ENCODE measurements at places on chromosomes 7 and 10.

- DNase-seq, result no peak
These were observed 93.1 kb upstream of the HABP2 start for GRCh38 chr10:113459626-113460280.

DNA sequence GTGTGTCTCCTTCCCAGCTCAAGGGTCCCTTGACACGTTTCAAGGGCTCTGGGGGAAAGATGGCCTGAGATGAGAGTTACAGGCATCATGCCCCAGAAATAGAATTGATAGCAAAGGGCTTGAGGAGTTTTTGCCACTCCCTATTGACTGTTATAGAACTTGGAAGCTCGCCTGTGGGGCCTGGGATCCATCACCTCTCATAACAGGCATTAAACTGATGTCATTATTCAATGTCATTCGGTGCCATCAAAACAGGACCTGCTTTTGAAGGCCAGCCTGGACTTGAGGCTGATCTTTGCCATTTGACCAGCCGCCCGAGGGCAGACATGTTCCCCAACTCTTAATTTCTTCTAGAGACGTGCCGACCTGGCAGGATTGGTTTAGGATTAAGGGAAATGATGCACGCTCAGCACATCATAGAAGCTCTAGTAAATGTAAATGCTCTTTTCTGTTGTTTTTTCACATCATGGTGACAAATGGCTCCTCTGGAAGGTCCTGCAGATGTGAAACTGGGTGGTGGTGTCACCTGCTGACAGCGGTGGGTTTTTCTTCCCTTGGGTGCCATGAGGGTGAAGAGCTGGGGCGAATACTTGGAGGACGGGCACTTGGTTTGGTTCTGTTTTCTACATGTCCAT lies 16.7 kb upstream of the KLF6 start:
- DNase-seq, result peak; percentile 77

DNA sequence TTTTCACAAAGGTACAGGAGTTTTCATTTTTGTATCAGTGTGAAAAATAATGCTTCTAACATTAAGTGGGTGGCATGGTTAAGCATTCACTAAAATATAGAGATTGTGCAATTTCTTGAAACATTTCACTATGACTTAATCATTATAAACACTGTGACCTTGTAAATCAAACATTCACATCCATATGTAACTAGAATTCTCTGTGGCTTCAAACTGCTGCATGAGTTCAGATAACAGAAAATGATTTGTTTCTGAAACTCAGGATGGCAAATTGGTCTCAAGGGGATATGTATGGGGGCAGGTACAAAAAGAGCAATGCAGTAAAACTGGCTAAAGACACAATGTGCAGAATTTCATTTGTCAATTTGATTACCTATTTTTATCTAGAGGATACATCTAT lies 3.8 kb downstream of the FAM133B start:
- DNase-seq, result no peak

- DNase-seq, result no peak
These were observed 112.2 kb downstream of the VIM start for GRCh38 chr10:17340144-17340829.

- no peak for DNase-seq
These were observed 15.9 kb upstream of the FAS start for GRCh38 chr10:88974446-88975376.

- no peak for DNase-seq
These were observed 124.5 kb downstream of the PRPF18 start for GRCh38 chr10:13711291-13711690.

DNA sequence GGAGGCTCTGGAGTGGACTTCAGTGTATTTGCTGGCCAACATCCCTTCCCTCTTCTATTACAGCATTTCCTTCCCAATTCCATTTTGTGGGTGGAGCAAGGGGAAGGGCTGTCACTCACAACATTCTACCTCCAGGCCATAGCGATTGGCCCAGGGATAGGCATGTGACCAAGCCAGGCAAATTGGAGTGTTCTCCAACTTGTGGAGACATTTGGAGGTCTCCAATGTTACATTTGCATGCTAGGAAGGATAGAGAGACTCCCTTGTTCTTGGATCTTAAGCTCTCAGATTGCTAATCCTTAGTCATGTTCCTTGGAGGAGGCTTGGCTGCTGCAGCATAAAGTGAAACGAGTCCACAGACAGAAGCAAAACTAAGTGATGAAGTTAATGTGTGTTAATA lies 95.6 kb upstream of the KIF5B start:
- no peak for DNase-seq

GRCh38 chr7:158779061-158780000 lies 50.0 kb downstream of the ESYT2 start:
- DNase-seq, result peak; percentile 43

- no peak for DNase-seq
These were observed 37.9 kb downstream of the DDIT4 start for GRCh38 chr10:72311667-72312066.

- no peak for DNase-seq
These were observed 43.9 kb upstream of the ARHGAP12 start for GRCh38 chr10:31972519-31973041.

DNA sequence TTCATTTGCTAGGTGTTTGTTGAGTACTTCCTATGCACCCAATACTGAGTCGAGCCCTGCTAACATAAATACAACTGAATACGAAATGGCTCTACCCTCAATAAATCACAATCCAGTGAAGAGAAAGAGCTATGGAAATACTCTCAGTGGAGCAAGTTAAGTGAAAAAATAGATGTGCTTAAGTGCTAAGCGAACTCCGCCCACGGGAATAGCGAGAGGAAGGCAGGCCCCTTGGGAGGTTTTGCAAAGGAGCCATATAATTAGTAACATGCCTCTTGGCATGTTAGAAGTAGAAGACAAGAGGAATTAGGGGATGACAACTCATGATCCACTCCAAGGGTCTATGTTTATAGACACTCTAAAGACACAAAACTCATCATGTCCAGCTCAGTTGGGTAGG lies 42.8 kb upstream of the TSPAN33 start:
- DNase-seq, result no peak

GRCh38 chr10:74748468-74749031 lies 77.8 kb upstream of the KAT6B start:
- no peak for DNase-seq

DNA sequence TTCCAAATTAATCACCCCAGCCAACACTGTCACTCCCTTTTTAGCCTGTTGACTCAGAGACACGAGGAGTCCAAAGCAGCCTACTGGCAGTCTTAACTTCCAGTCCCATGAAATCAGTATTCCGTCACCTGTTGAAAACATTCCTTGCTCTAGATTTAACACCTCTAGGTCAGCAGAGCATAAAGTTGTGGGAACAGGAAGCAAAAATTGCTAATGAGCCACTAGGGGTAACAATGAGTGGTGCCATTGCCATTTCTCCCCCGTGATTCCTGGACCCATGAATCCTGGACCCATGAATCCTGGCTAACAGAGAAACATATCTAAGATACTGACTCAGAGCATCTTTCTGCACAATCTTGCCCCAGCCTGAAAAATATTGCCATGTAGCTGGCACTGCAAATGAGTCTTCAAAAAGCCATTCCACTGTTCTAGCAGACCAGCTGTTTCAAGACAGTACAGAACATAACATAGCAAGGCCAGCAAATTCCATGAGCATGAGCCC lies 252.7 kb upstream of the PTER start:
- DNase-seq, result no peak

DNA sequence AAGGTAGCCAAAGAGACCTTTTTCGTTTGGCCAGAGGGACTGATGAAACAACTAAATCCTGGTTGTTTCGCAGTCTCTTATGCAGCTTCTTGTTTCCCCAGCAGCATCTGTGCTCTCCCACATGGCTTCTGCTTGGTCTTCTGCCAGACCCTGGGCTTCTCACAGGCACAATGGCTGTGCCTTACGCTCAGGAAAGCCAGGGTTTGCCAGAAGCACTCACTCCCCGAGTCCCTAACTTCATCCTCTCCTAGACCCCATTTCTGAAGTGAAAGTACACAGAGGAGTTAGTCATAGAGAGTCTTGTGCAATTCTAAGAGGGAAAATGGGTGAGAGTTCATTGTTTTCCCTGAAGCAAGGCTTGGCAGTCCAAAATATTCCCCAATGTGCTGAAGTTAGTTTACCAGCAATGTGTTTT lies 121.7 kb downstream of the EVX1 start:
- DNase-seq, result peak; percentile 73

DNA sequence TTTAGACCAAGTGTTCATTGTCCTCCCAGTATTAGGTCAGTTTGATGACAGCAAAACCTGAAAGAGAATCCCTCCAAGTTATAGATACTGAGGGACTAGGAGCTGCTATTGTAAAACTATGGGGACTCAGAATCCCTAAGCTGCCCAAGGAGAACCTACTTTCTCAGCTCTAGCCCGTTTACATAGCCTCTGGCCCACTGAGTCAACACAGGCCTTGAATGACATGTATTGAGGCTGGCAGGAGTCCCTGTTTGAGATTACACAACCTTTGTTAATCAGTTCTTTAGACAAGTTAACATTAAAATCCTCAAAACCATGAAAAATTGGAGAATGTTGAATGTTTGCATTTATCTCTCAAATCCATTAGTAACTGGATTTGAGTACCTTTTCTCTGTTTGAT lies 1079.0 kb downstream of the KCNMA1 start:
- no peak for DNase-seq

DNA sequence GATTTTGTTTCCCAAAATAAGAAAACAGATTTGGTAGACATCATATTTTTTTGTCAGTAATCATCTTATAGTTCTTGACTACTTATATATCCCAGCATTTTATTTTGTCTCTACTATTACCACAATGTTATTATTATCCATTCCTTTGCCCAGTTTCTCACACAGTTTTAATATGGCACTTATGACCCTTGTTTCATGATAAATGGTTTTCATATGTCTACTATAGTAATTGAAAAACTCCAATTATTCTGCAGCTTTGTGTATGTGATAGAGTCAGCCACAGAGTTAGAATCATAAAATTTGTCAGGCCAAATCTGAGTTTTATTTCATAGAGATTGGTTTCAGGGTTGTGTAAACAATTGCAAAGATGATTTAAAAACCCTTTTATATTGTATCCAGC lies 203.9 kb downstream of the MALRD1 start:
- no peak for DNase-seq

DNA sequence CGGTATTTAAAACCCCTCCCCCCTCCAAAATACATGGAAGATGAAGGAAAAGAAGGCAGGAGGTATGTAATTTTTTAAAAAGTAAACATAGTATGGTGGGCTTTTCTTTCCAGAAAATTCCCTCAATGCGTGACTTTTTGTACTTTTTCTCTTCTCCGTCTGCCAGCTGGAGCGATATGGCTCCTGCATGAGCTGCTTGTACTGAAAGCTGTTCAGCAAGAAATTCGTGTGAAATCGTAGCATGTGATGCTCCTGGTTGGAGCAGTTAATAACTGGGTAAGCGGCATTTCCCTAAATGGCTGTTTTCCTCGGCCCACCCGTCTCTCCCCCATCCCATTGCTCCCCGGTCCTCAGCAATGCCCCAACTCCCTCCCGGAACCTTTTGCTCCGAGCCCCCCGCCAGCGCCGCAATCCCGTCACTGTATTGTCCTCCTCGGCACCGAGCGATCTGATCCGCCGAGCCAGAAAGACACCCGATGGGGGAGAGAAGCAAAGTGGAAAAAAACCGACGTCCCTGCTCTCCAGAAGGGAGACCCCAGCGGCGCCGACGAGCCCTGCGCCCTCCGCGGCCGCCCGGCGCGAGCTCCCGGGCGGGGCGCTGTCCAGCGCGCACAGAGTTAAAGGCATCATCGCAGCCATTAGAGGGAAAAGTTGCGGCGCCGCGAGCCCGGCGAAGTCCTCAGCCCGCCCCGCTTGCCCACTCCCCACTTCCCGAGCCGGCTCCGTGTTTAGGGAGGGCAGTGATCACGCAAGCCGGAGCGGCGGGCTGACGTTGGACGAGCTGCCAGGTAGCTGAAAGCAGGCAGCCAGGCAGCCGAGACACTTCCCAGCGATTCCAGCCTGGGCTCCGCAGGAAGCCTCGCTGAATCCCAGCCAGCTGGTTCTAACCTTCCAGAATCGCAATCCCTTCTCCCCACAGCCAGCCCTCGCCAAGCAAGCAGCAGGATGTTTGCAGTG lies at the start of gene VSTM2A:
Gene VSTM2A (plus strand): TSS at position 707 of the 957 bp plus-strand sequence. CDS start 356 bp downstream, outside the sequence.
- DNase-seq, result no peak

DNA sequence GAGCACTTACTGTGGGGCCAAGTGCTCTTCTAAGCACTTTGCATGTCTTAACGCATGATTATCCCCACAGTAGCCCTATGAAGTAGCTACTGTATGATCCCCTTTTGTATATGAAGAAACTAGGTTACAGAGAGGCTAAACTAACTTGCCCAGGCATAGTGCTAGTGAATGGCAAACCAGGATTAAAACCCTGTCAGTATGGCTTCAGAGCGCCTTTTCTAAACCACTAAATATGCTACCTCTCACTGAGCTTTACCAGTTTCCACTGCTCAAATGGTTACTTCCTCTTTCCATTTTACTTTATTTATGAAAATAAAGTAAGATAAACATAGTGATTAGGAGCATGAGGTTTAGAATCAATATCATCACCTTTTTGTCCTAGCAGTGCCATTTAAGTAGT lies 73.6 kb downstream of the PODXL start:
- no peak for DNase-seq

DNA sequence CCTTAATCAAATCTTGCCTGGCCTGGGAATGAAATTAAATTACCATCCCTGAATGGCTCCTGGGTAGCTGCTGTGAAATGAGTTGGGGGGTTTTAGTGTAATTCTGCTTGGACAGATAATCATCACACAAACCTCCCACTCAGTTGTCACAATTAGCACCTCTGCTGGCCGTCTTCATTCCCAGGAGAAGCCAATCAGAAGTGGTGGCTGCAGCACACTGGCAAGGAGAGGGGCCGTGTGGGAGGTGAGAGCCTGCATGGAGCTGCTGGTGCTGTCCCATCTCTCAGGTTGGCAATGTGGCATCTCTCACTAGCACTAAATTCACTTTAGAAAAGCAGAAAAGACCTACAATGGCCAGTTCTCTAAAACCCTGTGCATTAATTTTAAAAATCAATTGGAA lies 92.5 kb downstream of the NT5C2 start:
- DNase-seq, result no peak

- DNase-seq, result no peak
These were observed 20.5 kb downstream of the GRID1 start for GRCh38 chr10:86345859-86346798.

DNA sequence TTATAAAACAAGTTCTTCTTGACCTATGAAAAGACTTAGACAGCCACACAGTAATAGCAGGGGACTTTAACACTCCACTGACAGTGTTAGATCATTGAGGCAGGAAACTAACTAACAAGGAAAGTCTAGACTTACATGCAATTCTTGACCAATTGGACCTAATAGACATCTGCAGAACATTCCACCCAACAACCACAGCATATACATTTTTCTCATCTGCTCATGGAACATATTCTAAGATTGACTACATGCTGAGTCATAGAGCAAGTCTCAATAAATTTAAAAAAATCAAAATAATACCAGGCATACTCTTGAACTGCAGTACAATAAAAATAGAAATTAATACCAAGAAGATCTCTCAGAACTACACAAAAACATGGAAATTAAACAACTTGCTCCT lies 219.5 kb upstream of the HPS1 start:
- DNase-seq, result no peak

- no peak for DNase-seq
These were observed 266.6 kb upstream of the GNAI1 start for GRCh38 chr7:79868010-79868409.

- DNase-seq, result no peak
These were observed 72.4 kb downstream of the LMBR1 start for GRCh38 chr7:156820445-156821063.

- DNase-seq, result no peak
These were observed 625.5 kb upstream of the GALNT17 start for GRCh38 chr7:70506434-70506833.

GRCh38 chr7:3984456-3984855 lies 683.4 kb downstream of the SDK1 start:
- no peak for DNase-seq

GRCh38 chr7:95011995-95012394 lies 104.6 kb downstream of the PPP1R9A start:
- no peak for DNase-seq

Measured in left ventricle myocardium superior (tissue), 1 donor.